ENCODE measurements at places on chromosomes 7 and 10.

DNA sequence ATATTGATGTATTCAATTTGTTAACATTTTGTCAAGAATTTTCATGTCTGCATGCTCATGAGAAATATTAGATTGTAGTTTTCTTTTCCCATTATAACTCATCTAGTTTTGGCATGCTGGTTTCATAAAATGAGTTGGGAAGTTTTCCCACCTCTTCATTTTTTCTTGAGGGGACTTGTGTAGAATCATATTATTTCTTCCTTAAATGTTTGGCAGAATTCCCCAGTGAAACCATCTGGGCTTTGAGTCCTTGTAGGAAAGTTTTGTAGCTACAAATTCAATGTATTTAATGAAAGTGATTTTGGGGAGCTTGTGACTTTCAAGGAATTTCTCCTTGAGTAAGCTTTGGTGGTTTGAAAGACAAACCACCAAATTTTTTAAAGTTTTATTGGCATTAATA is 173.2 kb downstream of the PHTF2 start:
- no peak for DNase-seq

GRCh38 chr10:89357096-89357495 is 20.8 kb upstream of the IFIT1B start:
- DNase-seq = no peak

GRCh38 chr10:79144351-79145173 is 75.8 kb downstream of the ZMIZ1 start:
- no peak for DNase-seq

- peak; percentile 24 for DNase-seq
Observed at GRCh38 chr7:148503900-148504487, 86.6 kb upstream of the C7orf33 start.

- no peak for DNase-seq
Observed at GRCh38 chr7:949021-949934, 5.2 kb downstream of the ADAP1 start.

DNA sequence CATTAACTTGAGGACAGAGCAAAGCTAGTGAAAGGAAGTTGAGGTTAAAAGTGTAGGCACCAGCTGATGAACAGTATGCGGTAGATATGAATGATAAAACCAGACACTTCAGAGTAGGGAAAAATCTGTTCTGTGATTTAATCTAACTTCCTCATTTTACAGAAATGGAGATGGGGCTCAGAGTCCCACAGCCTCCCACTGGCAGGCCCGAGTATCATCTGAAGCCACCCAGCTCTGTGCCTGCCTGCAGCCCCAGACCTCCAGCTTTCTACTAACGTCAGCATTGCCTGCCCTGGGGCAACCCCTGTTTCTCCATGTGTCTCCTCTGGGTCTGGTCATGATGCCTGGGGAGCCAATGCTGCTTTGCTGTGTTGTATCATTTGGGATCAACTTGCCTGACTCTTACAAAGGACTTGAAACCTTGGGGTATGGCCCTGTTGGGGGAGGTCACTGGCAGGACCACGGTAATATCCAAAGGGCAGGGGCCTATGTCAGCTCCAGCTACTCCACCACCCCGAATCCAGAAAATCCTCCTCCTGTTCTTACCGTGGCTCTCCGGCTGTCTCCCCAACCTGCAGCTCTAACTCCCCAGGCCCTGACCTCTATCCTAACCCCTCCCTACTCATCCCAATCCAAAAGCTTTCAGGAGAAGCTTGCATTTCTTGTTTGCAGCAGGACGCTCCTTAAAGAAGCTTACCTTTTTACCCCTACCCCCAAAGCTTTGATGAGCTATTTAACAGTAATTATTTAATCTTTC is 56.2 kb upstream of the NPY start:
- DNase-seq = no peak

DNA sequence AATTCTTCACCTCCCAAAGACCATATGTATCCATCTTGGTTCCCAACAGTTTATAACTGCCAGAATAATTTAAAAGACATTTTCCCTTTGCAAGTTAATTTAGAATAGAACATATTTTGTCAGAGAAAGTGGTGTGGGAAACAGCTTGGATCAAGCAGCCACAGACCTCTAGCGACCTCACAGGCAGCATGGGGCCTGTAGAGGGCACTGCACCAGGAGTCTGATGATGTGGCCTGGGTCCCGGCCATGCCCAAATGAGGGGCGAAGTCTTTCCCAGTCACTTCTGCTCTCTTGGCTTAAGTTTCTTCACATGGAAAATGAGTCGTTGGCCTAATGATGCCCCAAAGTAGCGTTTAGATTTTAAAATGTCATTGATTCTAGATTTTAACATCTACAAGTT is 243.2 kb downstream of the SDK1 start:
- no peak for DNase-seq

- DNase-seq = no peak
Observed at GRCh38 chr7:361680-362401, 71.9 kb downstream of the FOXL3 start.

DNA sequence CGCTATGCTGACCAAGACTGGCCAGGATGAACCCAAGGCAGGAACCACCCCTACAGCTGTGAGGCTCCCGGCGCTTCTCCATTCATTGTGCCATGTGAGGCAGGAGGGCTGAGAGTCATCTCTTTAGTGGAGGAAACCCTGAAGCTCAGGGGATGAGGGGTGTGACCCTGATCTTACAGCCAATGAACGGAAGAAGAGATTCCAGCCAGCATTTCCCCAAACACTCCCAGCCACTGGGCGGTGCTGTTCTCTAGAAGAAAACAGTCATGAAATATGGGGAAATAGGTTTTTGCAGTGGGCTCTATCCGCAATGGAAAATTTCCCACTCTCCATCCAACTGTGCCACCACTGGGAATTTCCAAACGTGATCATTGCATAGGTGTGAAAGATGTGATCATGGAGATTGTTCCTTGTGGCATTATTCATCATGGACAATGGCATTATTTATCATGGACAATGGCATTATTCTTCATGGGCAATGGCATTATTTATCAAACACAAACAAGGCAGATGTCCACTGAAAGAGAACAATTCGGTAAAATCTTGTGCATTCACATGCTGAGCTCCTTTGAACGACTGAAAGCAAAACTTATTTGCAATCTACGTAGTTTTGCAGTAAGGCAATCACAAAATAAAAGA is 14.0 kb upstream of the SLC18A2 start:
- peak; percentile 69 for DNase-seq

DNA sequence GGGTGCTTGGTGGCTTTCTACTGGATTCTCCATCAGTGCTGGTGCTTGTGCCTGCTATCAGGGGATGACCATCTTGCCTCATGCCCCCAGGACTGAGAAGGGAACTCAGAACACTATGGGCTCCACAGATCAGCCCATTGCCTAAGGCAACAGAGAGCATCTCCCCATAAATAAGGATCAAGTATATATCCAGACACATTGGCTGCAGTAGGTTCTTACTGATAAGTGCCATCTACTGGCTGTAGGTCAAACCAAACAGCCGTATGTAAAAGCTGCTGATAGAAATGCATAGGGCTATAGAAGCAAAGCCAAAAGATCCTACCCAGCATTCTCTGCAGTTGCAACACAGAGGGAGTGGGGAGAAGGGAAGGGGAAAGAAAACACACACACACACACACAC is 153.7 kb downstream of the CDK14 start:
- no peak for DNase-seq

- no peak for DNase-seq
Observed at GRCh38 chr10:51137756-51138529, 63.7 kb downstream of the PRKG1 start.

DNA sequence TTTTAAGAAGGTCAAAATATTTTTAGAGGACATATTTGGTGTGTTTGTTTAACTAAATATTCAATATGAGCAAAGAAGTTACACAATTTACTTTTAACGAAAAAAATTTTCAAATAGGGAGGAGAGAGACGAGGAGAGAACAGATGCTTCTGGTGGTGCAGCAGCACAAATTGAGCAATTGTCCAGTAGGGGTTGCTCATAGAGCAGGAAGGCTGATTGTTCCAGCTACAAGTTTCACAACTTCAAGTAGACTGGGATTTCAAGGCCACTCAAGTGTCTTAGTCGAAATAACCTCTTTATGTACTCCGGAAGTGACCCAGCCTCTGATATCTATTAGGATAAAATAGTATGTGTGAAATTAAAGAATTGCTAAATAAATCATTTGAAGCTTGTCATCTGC is 197.9 kb downstream of the HDAC9 start:
- no peak for DNase-seq

DNA sequence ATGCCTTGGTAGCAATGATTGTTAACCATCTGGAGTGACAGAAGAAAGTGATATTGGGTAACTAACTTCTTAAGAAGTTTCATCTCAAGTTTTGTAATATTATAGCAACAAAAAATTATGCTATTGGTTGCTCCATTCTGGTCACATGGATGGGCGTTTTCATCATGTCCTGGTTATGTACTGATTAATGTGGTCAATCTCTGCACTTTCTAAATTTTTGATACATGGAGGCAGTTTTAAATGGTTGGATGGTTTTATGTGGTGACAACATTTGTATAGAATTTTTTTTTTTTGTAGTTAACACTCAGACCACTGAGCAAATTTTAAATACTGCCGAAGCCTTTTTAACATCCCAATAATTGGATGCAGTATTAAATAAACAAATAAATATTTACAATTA is 55.2 kb upstream of the CCAR1 start:
- no peak for DNase-seq

DNA sequence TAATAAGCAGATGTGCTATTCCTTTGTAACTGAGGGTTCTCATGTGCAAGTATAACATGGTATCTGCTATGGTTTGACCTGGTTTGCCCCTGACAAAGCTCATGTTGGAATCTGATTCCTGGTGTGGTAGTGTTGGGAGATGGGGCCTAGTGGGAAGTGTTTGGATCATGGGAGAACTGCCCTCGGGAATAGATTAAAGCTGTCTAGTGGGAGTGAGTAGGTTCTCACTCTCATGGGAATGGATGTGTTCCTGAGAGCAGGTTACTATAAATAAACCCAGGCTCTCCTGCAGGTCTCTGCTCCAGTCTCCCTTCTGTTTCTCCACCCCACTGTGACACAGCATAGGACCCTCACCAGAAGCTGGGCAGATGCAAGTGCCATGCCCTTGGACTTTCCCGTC is 97.7 kb downstream of the ATE1 start:
- no peak for DNase-seq

DNA sequence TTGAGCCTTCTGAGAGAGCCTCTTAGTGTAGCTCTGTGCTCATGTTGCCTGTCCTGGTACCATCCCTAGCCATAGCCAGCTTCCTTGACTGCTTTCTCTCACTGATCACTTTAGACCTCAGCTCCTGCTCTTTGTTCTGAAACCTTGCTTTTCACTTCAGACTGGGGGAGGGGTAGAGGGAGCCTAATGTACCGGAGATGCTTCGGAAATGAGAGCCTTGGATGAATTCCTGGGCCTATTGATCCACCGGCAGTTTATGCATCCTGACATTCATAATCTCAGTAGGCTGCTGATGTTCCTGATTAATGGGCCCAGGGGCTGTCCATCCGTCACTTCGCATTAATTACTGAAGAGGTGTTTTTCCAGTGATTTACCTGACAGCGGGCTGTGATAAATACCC is 38.8 kb downstream of the R3HCC1L start:
- no peak for DNase-seq

DNA sequence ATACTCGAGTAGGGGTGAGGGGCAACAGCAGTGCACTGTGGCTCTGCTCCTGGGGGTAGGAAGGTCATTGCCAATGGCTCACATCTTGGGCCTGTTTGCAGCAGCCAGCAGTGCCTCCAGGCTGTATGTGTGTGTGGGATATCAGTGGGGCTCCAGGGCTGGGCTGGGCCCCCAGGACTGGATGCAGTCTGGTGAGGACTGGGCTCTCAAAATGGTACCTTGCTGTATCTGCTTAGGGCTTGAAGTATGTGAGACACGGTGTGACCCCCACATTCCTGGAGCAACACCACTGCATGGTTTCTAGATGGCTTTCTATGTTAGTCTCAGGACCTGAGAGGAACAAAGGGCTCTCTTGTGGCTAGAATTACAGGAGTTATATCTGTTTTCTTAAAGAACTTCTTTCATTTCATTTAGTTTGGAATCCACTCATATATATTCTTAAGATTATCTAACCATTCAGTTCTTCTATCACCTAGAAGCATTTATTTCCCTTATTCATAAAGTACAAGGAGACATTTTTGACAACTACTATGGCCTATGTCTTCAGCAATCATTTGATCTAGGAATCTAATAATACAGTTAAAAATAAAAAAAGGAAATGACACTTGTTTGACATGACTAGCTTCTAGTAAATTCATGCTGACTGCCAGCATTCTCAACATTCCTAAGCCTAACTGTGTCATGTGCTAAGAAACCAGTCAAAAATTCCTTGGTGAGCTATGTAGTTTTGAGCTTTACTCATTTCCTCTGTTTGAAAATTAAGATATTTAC is 443.2 kb upstream of the SEMA3A start:
- DNase-seq = no peak

DNA sequence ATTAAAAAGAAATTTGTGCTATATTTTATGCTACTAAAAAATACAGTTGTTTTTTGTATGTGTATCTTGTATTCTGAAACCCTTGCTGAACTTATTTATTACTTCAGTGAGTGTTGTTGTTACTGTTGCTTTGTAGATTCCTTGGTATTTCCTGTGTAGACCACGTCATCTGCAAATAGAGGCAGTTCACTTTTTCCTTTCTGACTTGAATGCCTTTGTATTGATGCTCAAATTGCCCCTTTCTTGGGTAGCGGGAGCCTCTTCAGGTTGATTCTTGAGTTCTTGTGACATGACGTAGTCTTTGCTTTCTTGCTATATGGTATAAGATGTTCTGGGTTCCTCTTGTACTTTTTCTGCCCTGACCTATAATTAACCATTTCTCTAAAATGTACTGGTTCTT is 504.1 kb downstream of the SDK1 start:
- no peak for DNase-seq

GRCh38 chr10:65943451-65943850 is 982.4 kb upstream of the LRRTM3 start:
- DNase-seq = no peak

- no peak for DNase-seq
Observed at GRCh38 chr7:128913870-128914565, 3.5 kb upstream of the KCP start.

DNA sequence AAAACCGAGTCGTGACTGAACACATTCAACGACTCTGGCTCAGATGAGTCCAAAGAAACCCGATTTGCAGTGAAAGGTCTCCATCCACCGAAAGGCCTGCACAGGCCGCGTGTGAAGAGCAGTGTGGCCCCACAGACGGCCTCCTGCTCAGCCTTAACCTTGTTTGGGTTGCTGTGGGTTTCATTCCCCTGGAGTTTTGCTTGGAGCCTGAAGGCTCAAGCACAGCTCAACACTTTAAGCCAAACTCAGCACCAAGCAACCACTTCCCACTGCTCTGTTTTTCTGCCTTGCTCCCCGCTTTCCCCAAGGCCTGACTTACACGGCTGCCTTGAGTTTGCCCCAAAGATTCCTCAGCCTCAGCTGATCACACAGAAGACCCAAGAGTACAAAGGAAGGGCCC is 398.2 kb upstream of the NFE2L3 start:
- DNase-seq = no peak

DNA sequence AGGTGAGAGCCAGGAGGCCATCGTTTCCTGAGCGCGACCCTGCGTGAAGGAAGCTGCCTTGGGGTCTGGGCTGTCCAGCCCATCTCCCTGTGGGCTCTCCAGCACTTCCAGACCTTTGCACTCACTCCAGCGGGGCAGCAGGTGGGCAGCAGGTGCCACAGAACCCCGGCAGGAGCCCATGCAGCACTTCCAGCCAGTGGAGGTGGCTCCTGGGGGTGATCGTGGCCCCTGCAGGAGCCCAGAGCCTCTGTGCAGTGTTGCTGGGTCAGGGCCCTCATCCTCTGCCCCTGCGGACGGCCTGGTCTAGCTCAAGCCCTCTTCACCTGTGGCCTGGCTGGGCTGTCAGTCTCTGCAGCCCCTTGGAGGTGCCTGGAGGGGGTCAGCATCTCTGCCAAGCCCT is 59.9 kb downstream of the PWWP2B start:
- no peak for DNase-seq

- no peak for DNase-seq
Observed at GRCh38 chr7:135389971-135390370, 119.9 kb downstream of the CNOT4 start.

All from erythroblast (primary cell).